ENCODE measurements at places on chromosomes 5 and 9.
A peak's percentile ranks its signal among the peaks of the same experiment; 100 is the strongest.

- DNase-seq: no peak
These were observed 521.2 kb downstream of the CHSY3 start for GRCh38 chr5:130425424-130425823.

DNA sequence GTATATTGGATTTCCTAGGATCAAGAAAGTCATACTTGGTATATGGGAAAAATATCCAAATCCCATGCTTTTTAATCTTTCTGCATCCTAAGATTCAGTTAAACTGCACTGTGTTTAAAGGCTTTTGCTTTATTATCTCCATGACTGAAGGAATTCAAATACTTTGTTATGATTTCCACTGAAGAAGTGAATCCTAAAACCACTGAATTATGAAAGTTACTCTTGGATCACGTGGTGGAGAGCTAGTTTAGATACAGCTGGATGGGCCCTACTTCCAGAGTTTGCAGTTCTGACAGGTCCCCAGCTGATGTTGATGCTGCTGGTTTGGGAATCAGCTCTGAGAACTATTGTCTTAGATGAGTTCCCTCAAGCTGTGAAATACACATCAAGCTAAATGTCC is 5.0 kb downstream of the DAB2 start:
- no peak for DNase-seq

- no peak for DNase-seq
These were observed 13.6 kb upstream of the CLTB start for GRCh38 chr5:176429972-176430371.

- DNase-seq: no peak
These were observed 1.6 kb upstream of the ZNF608 start for GRCh38 chr5:124747791-124748686.

DNA sequence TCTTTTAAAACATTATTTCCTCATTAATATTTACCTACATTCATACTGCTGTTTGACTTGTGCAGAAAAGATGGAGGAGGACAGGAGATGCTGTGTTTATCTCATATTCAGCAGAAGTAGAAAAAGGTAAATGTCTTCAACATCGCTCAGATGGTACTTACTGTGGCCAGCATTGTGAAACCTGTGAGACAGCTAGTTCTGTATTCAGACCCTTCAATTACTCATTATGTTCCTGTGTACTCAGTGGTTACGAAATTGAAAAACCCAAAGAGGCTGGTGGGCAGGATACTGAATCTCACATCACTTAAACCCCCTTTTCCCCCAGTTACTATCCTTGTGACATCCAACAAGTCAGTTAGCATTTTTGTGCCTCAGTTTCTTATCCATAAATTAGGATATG is 216.0 kb downstream of the KDM4C start:
- peak; percentile 37 for DNase-seq

DNA sequence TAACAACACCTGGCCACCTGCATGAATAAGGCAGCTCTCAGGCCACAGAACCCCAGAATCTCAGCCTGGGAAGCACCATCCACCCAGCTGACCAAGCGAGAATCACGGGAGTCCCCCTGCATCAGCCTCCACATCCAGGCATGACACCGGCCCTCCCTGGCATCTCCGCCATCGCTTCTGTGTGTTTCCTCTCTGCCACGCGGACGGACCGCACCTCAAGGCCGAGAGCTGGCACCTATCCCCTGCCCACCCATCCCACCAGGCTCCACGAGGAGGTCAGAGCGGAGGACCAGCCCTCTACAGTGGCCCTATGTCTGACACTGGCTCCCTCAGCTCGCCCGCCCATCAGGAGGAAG is 134.7 kb downstream of the COL23A1 start:
- no peak for DNase-seq

- DNase-seq: no peak
These were observed 399 bp downstream of the NDUFA2 start for GRCh38 chr5:140647042-140647419.

DNA sequence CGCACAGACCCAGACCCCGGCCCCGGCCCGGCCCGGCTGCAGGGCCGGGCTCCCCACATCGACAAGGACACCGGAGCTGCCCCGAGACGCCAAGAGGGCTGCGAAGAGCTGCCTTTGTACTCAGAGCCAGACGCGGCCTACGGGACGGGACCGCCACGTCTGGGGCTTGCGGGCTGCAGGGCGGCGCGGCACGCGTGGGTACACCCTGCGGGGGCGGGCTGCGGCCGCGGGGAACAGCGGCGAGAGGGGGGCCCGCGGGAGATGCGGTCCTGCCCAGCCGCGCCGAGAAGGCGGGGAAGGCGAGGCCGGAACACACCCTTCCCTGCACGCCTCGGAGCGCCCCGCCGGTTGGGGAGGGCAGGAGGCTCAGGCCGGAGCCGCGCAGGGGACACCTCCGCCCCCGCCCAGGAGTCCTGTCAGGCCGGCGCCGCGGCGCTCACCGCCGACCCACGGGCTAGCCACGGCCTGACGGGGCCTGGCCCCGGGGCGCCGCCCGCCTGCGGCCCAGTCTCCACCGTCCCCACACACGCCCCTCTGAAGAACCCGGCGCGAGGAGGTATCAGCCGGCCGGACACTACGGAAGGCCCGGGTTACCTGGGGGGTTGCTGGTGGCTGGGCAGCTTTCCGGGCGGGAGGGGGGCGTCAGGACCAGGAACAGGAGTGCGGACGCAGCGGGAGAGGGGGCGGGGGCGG is 478 bp downstream of the RAB14 start:
- DNase-seq: peak; percentile 39

DNA sequence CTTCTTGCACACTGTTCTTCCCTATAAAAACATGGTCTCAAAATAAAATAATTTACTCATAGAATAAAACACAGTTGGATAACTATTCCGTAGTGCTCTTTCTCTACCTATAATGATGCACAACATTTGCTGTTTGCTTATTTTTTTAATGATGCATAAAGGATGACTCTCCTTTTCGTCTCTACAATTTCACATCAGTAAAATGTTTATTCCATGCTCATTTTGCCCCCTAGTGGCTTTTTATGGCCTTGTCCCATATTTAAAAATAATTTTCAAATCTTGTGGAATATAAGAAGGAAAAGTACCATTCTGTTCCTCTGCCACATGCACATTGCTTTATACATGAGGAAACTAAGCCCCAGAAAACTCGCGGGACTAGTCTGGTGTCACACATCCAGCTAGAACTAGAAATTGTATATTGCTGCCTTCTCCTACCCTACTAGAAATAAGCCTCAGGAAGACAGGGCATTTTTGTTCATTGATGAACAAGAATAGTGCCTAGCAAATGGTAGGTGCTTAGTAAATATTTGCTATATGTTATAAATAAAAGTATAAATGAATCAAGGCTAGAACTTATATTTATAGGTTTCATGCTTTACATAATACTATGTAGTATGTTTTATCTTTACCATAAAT is 12.7 kb downstream of the KCTD16 start:
- DNase-seq: peak; percentile 35

DNA sequence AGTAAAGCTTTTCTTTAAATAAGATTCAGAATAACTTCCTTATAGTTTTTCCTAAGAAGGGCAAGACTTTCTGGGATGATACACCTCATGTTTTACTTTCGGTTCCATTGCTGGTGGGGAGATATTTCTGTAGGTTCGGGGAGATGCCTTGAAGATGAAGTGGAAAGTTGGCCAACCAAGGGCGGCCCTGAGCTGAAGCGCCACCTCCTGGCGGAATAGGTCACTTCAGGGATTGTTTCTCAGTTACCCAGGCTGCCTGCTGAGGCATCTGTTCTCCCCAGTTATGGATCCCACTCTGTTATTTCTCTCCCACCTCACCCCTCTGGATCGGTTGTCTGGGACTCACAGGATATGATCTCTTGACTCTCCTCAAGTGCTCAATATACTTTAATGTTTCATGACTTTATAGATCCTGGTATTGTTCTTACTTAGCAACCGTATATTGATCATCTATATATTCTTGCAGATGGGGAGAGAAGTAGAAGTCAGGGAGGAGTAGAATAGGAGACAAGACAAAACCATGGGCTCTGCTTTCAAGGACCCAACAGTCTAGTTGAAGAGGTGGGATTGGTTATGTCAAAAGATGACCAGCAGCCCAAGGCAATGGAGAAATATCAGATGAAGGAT is 23.4 kb downstream of the MEGF10 start:
- DNase-seq: peak; percentile 66

DNA sequence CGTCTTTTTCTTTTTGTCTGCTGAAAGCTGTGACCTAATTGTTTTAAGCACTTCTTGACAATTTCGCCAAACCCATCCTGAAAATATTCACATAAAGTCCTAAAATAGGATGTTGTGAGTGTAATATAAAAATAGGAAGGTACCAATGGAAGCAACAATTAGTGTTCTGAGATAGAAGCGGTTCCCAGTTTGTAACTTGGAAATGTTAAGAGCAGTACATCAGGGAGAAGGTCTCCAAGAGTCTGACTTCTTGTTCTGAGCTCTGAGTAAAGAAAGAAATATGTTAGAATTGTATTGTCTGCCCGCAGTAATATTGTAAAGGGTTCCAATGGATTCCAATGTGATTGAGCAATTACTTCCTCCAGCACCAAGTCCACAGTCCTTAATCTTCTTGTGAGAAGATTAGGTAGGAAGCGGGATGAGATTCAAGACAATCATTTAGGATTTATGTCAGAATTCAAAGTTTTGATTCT is 3.9 kb downstream of the VCAN start:
- DNase-seq: no peak

- DNase-seq: no peak
These were observed 16.4 kb upstream of the GADD45G start for GRCh38 chr9:89588271-89588879.

DNA sequence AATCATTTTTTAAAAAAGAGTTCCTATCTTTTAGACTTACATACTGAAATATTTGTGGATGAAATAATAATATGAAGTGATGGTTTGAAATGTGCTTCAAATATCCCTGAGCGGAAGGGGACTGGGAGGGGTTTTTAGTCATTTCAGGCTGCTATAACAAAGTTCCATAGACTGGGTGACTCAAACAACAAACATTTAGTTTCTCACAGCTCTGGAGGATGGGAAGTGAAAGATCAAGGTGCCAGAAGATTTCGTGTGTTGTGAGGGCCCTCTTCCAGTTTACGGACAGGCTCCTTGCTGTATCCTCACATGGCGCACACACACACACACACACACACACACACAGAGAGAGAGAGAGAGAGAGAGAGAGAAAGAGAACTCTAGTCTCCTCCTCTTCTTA is 27.1 kb upstream of the TEX10 start:
- no peak for DNase-seq

DNA sequence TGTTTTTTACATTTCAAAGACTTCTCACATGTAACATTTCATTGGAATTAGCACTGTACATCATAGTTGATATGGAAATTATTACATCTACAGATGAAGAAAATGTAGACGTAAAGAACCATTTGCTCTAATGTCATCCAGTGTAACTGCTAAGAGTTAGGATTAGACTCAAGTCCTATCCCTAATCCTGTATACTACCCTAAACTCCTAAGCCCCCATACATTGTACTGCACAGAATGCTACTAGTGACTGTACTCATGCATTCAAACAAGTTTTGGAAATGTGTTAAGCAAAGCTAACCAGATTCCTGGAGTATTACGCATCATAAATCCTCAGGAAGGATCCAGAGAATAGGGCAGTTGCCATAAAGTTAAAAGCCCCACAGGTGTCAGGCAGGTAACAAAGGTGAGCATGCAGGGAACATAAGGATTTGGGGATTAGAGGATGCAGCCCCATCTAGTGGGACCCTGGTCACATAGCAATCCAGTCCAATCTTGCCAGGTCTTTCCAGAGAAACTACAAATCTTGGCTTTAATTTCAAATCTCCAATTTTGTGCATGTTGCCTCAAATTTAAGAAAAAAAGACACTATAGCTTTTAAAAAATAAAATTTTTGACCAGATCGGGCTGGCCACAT is 32.0 kb downstream of the HAVCR1 start:
- DNase-seq: peak; percentile 41

DNA sequence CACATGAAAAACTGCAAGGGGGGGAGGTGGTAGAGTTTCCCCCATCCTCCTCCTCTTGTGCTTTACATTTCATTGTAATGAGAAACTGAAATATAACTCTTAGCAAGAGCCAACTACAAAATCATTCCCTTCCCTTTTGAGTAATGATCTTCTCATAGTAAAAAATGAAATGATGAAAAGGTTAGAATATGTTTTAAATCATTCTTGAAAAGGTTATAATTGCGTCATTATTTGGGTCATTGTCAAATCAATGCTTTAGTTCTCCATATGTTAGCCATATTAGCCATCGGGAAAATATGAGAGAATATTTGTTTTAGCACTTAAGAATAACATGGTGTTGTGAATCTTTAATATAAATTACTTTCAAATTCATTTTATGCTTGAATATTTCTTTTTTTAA is 1185.0 kb upstream of the CDH18 start:
- DNase-seq: no peak

GRCh38 chr5:115621365-115621900 is 4.4 kb downstream of the TMED7 start:
- no peak for DNase-seq

DNA sequence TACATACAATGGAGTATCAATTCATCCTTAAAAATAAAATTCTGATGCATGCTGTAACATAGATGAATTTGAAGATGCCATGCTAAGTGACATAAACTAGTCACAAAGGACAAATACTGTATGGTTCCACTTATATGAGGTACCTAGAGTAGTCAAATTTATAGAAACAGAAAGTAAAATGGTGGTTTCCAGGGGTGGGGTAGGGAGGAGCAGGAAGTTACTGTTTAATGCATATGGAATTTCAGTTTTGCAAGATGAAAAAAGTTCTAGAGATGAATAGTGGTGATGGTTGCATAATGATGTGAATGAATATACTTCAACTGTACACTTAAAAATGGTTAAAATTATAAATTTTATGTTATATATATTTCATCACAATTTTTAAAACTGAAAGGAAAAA is 57.3 kb upstream of the FNIP1 start:
- peak; percentile 44 for DNase-seq

DNA sequence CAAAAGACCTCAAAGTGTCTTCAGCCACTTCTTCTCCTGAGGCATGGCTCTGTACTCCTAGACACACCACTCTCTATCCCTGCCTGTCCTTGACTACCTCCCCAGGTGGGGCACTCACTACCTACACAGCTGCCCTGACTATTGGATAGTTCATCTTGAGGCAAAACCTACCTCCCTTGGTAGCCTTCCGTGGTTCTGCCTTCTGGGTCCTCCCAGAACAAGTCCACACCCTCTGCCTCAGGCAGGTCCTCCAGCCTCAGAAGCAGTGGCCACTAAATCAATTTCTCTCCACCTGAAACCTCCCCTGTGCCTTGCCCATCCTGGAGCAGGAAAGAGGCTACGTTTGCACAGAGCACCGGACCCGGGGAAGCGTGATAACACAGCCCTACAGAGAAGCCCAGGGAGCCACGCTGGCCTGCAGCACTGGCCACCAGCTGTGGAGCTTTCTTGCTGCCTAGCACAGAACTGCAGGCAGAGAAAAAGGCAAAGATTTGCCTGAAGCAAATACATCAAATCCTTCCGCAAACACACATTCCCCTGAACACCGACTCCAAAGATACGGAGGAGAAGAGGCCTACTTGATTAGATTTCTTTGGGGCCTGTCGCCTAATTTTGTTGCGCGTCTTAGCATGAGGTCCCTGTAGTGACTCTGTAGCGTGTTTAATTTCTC is 141.8 kb downstream of the C9orf50 start:
- no peak for DNase-seq

- peak; percentile 45 for DNase-seq
These were observed 1.4 kb downstream of the MLLT3 start for GRCh38 chr9:20620650-20621470.
